ENCODE measurements at places on chromosomes 16 and 17.

DNA sequence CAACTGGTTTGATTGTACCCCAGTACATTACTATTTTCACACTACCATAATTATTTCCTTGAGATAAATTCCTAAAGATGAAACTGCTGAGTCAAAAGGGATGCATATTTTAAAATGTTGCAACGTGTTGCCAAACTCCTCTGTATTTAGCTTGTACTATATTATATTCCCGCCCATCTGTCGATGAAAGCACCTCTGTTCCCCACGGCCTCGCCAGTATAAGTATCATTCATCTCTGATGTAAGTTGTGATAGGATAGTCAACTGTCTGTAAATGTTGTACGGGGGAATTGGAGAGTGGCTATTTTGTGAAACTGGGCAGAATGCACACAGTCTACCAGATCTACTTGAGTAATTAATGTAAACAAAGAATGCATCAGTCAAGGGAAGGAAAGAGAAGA, 47.7 kb upstream of the TNRC6A start:
- H3K27me3 ChIP-seq: no peaks in the 10 kb centered on the region
- no peak overlapping the region for H3K4me3 ChIP-seq
- H3K36me3 ChIP-seq: no peaks in the 10 kb centered on the region
- DNase-seq: no peak

DNA sequence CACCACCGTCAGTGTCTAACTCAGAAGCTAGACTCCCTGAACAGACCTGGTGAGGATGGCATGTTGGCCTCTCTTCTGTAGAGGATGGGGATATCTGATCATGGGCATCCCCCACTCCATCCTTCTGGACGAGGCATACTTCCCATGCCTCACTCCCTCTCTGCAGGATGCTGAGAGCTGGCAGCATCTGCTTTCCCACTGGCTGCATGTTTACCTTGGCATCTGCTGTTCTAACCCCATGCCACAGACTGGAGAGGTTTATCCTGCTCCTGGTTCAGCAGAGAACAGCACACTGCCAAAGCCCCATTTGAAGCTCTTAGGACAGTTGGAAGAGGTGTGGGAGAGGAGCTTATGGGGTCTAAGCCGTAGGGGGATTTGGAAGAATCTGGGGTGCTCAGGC, 46.0 kb downstream of the YPEL2 start:
- H3K36me3 ChIP-seq: no peaks in the 10 kb centered on the region
- H3K27me3 ChIP-seq: no peaks in the 10 kb centered on the region
- peak; percentile 54 for DNase-seq
- peak overlapping the region; percentile 90 for H3K27ac ChIP-seq
- H3K4me1 ChIP-seq: peaks cover 90% of the 10 kb centered on the region
- H3K4me3 ChIP-seq: no peak overlapping the region

DNA sequence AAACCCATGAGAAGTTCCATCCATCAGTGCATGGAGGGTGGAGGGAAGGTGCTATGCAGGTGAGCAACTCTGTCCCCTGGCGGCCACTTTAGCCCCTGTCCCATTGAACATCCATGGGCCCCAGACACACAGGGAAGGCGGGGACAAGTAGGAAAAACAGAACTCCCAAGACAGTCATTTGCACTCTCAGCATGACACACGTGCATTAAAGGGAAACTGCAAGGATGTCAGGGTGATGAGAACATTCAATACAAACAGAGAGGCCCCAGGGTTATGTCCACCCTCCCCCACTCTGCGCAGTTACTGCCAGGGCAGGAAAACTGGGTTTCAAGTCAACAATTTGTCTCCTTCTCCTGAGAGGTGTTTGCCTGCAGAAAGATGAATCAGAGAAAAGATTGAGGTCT, 44.0 kb upstream of the AKTIP start:
- no peak overlapping the region for H3K4me3 ChIP-seq
- H3K36me3 ChIP-seq: no peaks in the 10 kb centered on the region
- no peak for DNase-seq
- no peak overlapping the region for H3K27ac ChIP-seq

GRCh38 chr16:1991135-1991551, 1.4 kb downstream of the SYNGR3 start:
- no peak overlapping the region for H3K27ac ChIP-seq
- peaks cover 9% of the 10 kb centered on the region for H3K36me3 ChIP-seq
- DNase-seq: no peak
- peaks cover 50% of the 10 kb centered on the region for H3K27me3 ChIP-seq

GRCh38 chr17:2137342-2138098, 82.6 kb downstream of the HIC1 start:
- H3K36me3 ChIP-seq: no peaks in the 10 kb centered on the region
- peaks cover 13% of the 10 kb centered on the region for H3K4me1 ChIP-seq
- DNase-seq: no peak
- no peak overlapping the region for H3K27ac ChIP-seq
- H3K4me3 ChIP-seq: no peak overlapping the region

- no peak for DNase-seq
- H3K27me3 ChIP-seq: no peaks in the 10 kb centered on the region
- H3K36me3 ChIP-seq: no peaks in the 10 kb centered on the region
Measured at GRCh38 chr17:56502120-56502654, 91.3 kb upstream of the NOG start.

DNA sequence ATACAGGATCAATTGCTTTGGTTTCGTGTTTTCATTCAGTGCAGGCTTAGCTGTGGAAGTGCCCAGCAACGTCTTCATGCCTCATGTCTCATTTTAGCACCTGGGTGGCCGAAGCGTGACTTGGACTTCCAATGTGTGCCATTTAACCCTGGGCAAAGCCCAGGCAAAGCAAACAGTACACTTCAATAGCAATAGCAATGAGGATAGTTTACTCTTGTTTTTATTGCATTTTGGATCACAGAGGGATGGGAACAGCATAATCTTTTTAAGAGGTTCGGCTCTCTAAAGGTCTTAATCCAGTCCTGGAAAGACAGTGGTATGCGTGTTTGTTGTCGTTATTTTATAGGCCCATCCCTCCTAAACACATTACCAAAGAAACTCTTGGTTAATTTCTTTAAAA, 86.2 kb downstream of the HS3ST3B1 start:
- H3K27ac ChIP-seq: no peak overlapping the region
- no peaks in the 10 kb centered on the region for H3K4me1 ChIP-seq
- DNase-seq: no peak
- no peaks in the 10 kb centered on the region for H3K27me3 ChIP-seq
- no peak overlapping the region for H3K4me3 ChIP-seq

GRCh38 chr17:31688701-31689100, 170.3 kb downstream of the COPRS start:
- H3K4me1 ChIP-seq: peaks cover 28% of the 10 kb centered on the region
- H3K36me3 ChIP-seq: no peaks in the 10 kb centered on the region
- no peak overlapping the region for H3K4me3 ChIP-seq
- no peak for DNase-seq
- H3K27ac ChIP-seq: no peak overlapping the region
- H3K27me3 ChIP-seq: no peaks in the 10 kb centered on the region

- H3K36me3 ChIP-seq: peaks cover 76% of the 10 kb centered on the region
- no peaks in the 10 kb centered on the region for H3K27me3 ChIP-seq
- H3K4me1 ChIP-seq: no peaks in the 10 kb centered on the region
- DNase-seq: peak; percentile 22
- H3K4me3 ChIP-seq: no peak overlapping the region
Measured at GRCh38 chr16:67613808-67614207, 31.1 kb upstream of the CARMIL2 start.

DNA sequence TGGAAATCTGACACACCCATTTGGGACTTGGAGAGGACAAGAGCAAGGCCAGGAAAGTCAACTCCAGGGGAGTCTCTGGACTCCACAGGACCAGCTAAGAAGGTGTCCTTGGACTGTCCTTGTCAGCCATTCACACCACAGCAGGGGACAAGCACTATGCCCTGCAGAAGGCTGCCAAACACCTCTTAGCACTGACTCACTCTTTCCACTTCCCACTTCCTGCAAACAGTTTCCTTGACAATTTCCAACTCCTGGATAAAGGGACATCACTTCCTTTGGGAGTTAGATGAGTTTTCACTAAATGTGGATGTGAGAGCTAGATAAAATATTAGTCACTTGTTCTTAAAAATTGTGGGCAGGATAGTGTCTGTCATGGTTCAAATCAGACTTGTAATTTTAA, 37.8 kb upstream of the BCAR1 start:
- peaks cover 26% of the 10 kb centered on the region for H3K36me3 ChIP-seq
- no peak overlapping the region for H3K4me3 ChIP-seq
- no peak for DNase-seq
- H3K4me1 ChIP-seq: no peaks in the 10 kb centered on the region
- H3K27ac ChIP-seq: no peak overlapping the region

DNA sequence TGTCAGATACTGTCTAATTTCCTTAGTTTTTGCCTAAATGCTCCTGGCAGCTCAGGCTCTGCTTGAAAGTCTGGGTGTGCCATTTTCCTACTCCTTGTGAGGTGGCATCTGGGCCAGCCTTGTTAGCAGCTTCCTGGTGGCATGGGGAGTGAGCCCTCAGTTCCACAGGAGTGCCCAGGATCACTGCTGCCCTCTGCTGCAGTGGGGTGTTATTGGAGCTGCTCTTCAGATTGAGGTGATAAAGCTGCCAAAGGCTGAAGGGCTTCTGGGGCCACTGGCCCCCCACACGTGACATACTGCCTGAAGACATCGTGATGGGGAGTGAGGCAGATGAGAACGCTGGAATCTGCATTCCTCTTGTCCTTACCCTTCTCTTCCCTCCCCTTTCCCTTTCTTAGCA, 27.4 kb downstream of the CEP95 start:
- DNase-seq: no peak
- no peaks in the 10 kb centered on the region for H3K27me3 ChIP-seq
- peaks cover 100% of the 10 kb centered on the region for H3K36me3 ChIP-seq
- H3K4me3 ChIP-seq: no peak overlapping the region
- H3K27ac ChIP-seq: no peak overlapping the region
- H3K4me1 ChIP-seq: no peaks in the 10 kb centered on the region

DNA sequence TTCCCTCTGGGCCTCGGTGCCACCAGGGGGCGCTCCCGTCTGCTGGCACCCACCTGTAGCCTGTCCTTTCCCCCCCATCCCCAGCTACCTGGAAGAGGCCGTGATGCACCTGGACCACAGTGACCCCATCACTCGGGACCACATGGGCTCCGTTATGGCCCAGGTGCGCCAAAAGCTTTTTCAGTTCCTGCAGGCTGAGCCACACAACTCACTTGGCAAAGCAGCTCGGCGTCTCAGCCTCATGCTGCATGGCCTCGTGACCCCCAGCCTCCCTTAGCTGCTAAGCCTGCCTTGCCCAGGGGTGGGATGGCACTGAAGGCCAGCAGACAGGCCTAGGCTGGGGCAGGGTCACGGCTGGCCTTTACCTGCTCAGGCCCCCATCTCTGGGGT, 818 bp upstream of the NRN1L start:
- no peaks in the 10 kb centered on the region for H3K27me3 ChIP-seq
- H3K4me1 ChIP-seq: no peaks in the 10 kb centered on the region
- peak; percentile 80 for DNase-seq
- H3K36me3 ChIP-seq: peaks cover 53% of the 10 kb centered on the region
- no peak overlapping the region for H3K4me3 ChIP-seq
- peak overlapping the region; percentile 69 for H3K27ac ChIP-seq

GRCh38 chr17:65515959-65516948, 45.2 kb downstream of the AXIN2 start:
- H3K4me3 ChIP-seq: no peak overlapping the region
- no peaks in the 10 kb centered on the region for H3K27me3 ChIP-seq
- DNase-seq: peak; percentile 43
- H3K36me3 ChIP-seq: no peaks in the 10 kb centered on the region

- H3K36me3 ChIP-seq: no peaks in the 10 kb centered on the region
- H3K27me3 ChIP-seq: no peaks in the 10 kb centered on the region
- H3K4me1 ChIP-seq: no peaks in the 10 kb centered on the region
- H3K27ac ChIP-seq: peak overlapping the region; percentile 79
- DNase-seq: peak; percentile 86
Measured at GRCh38 chr17:1365445-1366039, 34.5 kb downstream of the YWHAE start.

DNA sequence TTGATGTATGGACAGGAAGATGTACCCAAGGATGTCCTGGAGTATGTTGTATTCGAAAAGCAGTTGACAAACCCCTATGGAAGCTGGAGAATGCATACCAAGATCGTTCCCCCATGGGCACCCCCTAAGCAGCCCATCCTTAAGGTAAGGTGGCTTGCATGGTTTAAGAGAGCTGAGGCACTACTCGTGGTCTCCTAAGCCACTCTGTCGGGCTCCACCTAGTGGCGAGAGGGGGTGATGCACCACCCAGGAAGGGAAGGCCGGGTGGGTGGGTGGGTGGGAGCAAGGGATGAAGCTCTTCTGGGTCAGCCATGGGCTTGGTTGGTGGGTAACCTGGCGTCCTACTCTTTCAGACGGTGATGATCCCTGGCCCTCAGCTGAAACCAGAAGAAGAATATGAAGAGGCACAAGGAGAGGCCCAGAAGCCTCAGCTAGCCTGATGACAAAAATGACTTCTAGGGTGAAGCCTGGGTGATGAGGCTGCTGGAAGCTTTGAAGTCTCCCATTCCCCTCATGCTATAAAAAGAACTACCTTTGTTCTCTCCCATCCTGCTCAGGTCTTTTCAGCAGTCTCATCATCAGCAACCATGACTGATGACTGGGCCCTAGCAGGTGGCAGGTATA, 21.5 kb downstream of the GPR179 start:
- H3K27ac ChIP-seq: no peak overlapping the region
- H3K4me1 ChIP-seq: peaks cover 5% of the 10 kb centered on the region
- no peak overlapping the region for H3K4me3 ChIP-seq
- DNase-seq: peak; percentile 76

- H3K27me3 ChIP-seq: no peaks in the 10 kb centered on the region
- H3K4me3 ChIP-seq: no peak overlapping the region
- no peak overlapping the region for H3K27ac ChIP-seq
- H3K4me1 ChIP-seq: no peaks in the 10 kb centered on the region
Measured at GRCh38 chr17:45258981-45259380, 2.9 kb downstream of the SPATA32 start.

- peaks cover 25% of the 10 kb centered on the region for H3K27me3 ChIP-seq
- no peak overlapping the region for H3K27ac ChIP-seq
- no peaks in the 10 kb centered on the region for H3K36me3 ChIP-seq
- no peak overlapping the region for H3K4me3 ChIP-seq
- no peak for DNase-seq
Measured at GRCh38 chr16:88882358-88883030, 16.0 kb upstream of the PABPN1L start.

GRCh38 chr17:66829883-66830282, 5.0 kb upstream of the CACNG5 start:
- H3K4me3 ChIP-seq: no peak overlapping the region
- no peaks in the 10 kb centered on the region for H3K36me3 ChIP-seq
- DNase-seq: peak; percentile 28
- H3K27ac ChIP-seq: no peak overlapping the region
- peaks cover 35% of the 10 kb centered on the region for H3K27me3 ChIP-seq

GRCh38 chr16:68136515-68136914, 51.3 kb downstream of the NFATC3 start:
- H3K4me3 ChIP-seq: no peak overlapping the region
- peaks cover 11% of the 10 kb centered on the region for H3K36me3 ChIP-seq
- H3K4me1 ChIP-seq: peaks cover 7% of the 10 kb centered on the region
- no peak overlapping the region for H3K27ac ChIP-seq
- no peak for DNase-seq
- no peaks in the 10 kb centered on the region for H3K27me3 ChIP-seq

GRCh38 chr16:4265676-4266075, 7.1 kb downstream of the TFAP4 start:
- H3K36me3 ChIP-seq: no peaks in the 10 kb centered on the region
- no peak for DNase-seq
- H3K27ac ChIP-seq: no peak overlapping the region
- no peak overlapping the region for H3K4me3 ChIP-seq

GRCh38 chr17:48011405-48012150, 26.0 kb downstream of the COPZ2 start:
- DNase-seq: no peak
- H3K27ac ChIP-seq: no peak overlapping the region
- peaks cover 4% of the 10 kb centered on the region for H3K27me3 ChIP-seq
- peak overlapping the region; percentile 38 for H3K4me3 ChIP-seq
- H3K36me3 ChIP-seq: no peaks in the 10 kb centered on the region
- peaks cover 12% of the 10 kb centered on the region for H3K4me1 ChIP-seq

- H3K4me3 ChIP-seq: no peak overlapping the region
- no peak for DNase-seq
- H3K36me3 ChIP-seq: no peaks in the 10 kb centered on the region
- no peak overlapping the region for H3K27ac ChIP-seq
Measured at GRCh38 chr16:11219178-11219577, 36.8 kb downstream of the SOCS1 start.

Measured in sigmoid colon (tissue), 7 donors.